ENCODE measurements at places on chromosomes 7 and 10.
A peak's percentile ranks its signal among the peaks of the same experiment; 100 is the strongest.

- no peak for DNase-seq
Observed at GRCh38 chr7:55308186-55308929, 56.8 kb upstream of the LANCL2 start.

DNA sequence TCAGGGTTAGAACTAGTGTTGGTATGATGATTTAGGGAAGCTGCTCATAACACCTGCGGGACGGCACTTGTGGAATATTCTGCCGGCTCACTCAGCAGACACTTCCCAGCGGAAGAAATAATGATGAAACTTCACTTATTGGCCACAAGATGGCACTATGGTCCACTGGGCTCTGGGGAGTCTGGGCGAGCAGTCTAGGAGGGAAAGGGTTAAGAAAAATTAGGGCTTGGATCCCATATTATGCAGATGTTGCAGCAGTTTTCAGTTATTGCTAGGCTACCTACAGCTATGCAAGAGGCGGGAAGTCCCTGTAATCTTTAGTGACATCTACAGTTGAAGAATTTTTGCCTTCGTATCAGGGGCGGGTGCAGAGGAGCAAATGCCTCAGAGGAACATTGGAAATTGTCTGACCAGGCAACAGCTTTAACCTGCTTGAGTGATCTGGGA is 238.7 kb upstream of the PRSS58 start:
- DNase-seq = no peak

DNA sequence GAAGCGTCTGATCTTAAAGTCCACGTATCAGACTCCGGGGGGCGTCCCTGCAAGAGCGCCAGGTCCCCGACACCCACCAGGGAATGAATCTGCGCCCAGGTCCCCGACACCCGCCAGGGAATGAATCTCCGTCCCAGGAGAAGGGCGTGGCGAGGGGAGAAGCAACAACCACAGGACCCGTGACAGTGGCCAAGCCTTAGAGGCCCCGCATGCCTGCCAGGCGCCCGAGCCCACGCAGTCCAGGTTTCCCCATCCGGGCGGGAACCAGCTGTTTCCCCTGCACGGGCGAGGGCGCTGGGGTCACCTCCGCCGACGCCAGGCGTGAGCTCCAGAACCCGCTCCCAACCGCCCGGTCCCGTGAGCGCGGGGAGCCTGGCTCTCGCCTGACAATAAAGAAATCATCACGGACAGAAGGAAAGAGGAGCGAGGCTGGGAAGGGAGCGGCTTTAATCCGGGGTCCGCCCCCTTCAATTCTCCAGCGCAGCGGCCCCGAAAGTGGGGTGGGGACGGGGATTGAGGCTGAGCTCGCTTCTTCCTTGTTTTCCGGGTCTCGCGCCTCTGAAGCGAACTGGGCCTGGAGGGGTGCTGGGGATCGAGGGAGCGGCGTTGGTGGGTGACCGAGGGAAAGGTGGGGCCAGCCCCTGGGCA is 29.0 kb upstream of the BMS1 start:
- no peak for DNase-seq

DNA sequence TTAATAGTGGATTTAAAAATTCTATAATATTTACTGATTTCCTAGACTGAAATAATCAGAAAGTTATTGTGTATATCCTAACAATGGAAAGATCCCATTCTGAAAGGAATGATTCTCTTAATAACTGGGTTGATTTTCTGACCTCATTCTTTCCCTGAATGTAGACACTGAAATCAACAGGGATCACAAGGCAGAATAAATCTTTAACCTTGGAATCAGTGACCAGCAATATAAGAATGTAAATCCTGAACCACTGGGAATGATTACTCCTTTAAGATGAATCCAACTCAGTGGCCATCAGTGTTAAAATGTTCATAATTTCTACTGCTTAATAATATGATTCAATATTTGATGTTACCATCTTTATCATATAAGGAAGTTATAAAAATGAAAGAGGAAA is 47.6 kb downstream of the ANKRD26 start:
- DNase-seq = no peak

GRCh38 chr10:26903431-26904217 is 42.9 kb upstream of the ABI1 start:
- no peak for DNase-seq

- DNase-seq = no peak
Observed at GRCh38 chr7:153444641-153445040, 607.6 kb upstream of the DPP6 start.

- no peak for DNase-seq
Observed at GRCh38 chr10:29249018-29249417, 39.9 kb upstream of the LYZL1 start.

DNA sequence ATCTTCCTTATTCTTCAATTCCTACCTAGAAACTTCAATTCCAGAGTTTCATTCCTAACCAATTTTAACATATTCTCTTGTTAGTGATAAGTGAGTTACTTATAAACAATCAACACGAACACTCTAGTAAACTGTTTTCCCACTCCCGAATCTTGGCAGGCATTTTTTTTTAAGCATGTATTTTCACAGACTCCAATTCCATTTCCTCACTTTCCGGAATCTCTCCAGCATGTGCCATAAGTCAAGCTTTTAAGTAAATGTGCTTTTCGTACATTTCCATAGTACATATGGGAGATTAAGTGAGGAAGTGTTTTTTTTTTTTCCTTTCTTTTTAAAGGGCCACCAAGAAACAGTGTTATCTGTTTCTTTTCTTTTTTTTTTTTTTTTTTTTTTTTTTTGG is 89.1 kb downstream of the FGFR2 start:
- no peak for DNase-seq

DNA sequence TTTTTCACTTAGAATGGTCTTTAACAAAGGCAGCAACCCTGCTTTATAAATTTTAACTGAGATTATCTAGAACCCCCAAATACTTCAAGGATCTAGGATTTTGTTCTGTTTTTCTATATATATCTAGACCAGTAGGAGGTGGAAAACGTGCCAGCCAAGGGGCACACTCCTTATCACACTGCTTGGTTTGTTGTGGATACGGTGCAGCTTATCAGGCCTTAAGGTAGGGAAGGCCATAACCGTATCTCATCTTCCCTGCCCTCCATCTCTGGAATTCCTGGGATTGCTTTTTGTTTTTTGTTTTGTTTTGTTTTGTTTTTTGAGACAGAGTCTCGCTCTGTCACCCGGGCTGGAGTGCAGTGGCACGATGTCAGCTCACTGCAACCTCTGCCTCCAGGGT is 75.4 kb downstream of the MPLKIP start:
- no peak for DNase-seq

- DNase-seq = peak; percentile 59
Observed at GRCh38 chr10:118698421-118698820, 56.3 kb downstream of the CACUL1 start.

DNA sequence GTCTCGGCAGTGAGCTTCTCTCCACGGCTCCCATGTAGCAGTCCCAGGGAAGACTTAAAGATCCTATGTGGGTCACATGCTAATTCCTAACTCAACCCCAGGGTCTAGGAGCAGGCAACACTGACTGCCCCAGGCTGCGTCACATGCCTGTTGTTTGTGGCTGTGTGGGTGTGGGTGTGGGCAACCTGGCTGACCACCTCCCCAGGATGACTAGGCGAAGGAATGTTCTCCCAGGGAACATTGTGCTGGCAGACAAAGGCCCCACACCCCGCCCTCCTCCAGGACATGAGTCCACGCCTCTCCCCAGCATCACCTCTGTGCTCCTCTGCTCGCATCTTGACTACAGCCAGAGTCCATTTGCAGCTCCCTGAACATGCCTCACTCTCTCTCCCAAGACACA is 30.3 kb downstream of the SLC29A3 start:
- DNase-seq = no peak

DNA sequence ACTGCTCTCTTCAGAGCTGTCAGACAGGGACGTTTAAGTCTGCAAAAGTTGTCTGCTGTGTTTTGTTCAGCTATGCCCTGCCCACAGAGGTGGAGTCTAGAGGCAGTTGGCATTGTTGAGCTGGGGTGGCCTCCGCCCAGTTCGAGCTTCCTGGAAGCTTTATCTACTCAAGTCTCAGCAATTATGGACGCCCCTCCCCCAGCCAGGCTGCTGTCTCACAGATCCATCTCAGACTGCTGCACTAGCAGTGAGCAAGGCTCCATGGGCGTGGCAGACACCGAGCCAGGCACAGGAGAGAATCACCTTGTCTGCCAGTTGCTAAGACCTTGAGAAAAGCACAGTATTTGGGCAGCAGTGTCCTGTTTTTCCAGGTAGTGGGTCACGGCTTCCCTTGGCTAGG is 98.1 kb downstream of the SDHAF3 start:
- no peak for DNase-seq

GRCh38 chr10:58608826-58609531 is 96.3 kb downstream of the BICC1 start:
- no peak for DNase-seq

DNA sequence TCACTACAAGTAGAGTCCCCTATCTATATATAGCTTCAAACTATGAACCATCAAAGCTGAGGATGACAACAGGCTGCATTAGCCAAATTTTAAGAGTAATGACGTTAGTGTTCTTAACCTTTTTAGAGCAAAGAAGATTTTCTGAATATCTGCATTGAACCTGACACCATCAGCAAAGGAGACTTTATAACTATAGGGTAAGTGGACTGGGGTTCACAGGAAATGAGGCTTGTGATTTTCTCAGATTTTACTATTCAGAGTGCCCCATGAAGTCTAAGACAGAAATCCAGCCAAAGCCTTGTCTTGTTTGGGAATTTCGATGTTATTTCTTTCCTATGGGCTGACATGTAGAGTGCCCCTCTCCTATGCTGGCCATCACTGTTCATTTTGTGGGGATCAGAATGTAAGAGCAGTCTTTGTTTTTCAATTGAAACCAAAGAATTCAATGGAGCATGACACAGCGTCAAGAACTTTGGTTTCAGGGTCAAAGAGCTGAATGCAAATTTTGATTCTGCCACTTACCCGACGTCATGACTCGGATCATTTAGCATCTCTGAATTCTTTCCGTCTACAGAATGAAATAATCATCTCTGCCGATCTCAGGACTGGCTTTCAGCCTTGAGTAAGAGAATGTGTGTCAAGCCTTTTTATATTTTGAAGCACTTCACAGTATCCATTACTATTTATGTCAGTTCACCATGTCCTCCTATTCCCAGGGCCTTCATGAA is 52.7 kb downstream of the DENND11 start:
- no peak for DNase-seq

GRCh38 chr10:6202684-6203330 is at the start of gene PFKFB3:
Gene PFKFB3, plus strand, starts transcription at chr10:6202932. Its CDS starts 329 bp downstream, at chr10:6203261.
- DNase-seq = peak; percentile 85

GRCh38 chr7:132307465-132307864 is 268.8 kb downstream of the PLXNA4 start:
- DNase-seq = no peak

DNA sequence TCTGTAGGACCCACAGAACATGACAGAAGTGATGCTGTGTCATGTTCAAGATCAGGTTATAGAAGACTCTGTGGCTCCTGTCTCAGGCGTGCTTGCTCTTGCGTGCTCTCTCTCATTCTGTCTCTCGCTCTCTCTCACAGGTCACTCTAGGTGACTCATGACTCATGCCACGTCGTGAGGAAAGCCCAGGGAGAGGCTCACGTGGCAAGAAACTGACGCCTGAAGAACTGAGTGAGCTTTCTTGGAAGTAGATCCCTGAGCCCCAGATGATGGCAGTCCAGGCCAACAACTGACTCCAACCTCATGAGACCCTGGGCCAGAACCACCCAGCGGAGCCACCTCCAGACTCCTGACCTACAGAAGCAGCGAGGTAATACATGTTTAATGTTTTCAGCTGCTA is 103.3 kb downstream of the DNMBP start:
- no peak for DNase-seq

DNA sequence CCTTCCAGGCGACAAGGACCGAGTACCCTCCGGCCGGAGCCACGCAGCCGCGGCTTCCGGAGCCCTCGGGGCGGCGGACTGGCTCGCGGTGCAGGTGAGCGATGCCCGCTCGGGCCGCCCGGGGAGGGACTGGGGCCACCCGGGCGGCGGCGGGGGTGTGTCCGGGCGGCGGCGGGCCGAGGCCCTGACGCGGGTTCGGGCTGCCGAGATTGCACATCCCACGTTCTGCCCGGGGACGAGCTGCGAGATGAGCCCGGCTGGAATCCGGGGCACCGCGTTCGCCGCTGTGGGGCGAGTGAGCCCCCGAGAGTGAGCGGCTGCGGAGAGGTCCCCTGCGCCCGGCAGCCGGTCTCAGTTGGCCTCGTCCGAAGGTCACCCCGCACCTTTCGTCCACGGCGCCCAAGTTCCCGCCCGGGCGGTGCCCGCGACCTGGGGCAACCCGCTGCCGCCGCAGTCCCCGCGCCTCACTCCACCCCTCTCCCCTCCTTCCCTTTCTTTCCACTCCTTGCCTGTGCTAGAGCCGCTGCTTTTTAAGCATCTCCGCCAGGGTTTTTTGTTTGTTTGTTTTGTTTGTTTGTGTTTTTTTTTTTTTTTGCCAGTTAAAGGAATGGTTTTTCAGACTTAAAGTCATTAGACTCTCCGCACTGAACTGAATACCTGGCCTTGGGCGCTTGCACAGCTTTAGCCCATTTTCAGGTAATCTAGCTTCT is 515 bp downstream of the RALA start:
- DNase-seq = no peak

DNA sequence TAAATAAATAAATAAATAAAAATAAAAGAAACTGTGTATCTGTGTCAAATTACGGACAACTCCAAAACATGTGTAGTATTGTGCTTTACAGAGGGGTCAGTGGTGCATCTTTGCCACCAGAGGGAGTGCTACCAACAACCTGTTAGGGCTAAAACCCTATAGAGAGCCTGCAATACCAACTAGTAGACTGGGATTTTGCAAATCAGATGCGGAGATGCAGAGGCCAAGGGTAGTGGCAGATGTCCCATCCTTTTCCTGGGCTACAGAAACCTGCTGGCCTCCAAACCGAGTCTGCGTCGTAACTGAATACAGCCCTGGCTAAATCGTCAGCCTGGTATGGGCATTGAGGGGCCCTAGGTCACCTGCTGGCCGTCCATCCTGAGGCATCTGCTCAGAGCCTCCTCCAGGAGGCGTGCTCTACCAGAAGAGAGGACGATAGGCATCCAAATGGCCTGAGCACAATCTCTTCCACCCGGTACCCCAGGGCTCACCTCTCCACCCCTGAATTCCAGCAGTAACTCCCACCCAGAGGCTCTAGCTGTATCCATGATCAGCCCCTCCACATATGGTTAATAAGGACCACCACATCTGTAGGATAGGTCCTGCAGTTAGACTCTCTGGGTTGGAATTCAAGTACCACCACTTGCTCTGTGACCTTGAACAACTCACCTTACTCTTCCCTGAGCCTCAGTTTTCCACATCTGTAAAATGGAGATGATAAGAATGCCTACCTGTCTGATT is 6.2 kb upstream of the RRP12 start:
- no peak for DNase-seq

- no peak for DNase-seq
Observed at GRCh38 chr10:29555746-29556481, 78.9 kb downstream of the SVIL start.

GRCh38 chr7:98223898-98224700 is 12.9 kb downstream of the BHLHA15 start:
- no peak for DNase-seq

- DNase-seq = no peak
Observed at GRCh38 chr7:158082761-158083160, 504.9 kb downstream of the PTPRN2 start.

Data from stimulated activated CD8-positive, alpha-beta memory T cell treated with anti-CD3 and anti-CD28 coated beads, Interleukin-2, amount 100 ng/mL, for 1 hour (primary cell).